ENCODE measurements at places on chromosomes 1 and 21.

GRCh38 chr1:62625415-62625814 lies 28.1 kb downstream of the ANGPTL3 start:
- no peak for DNase-seq

DNA sequence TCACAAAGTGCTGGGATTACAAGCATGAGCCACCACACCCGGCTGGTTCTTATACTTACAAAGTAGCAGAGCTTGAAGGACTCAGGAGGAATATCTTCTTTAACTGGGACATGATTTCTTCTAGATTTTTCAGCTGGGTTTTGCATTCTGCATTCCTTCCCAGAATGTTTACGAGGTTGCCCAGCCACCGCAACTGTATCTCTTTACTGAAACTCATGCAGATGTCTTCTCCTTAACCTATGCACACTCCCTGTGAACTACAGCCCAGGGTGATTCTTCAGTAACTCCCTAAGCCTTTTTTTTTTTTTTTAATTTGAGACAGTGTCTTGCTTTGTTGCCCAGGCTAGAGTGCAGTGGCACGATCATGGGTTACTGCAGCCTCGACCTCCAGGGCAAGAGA lies 8.7 kb upstream of the DOP1B start:
- DNase-seq = no peak

- DNase-seq = peak; percentile 5
These were observed 60.2 kb upstream of the PDE9A start for GRCh38 chr21:42593007-42593814.

- no peak for DNase-seq
These were observed 37.4 kb downstream of the RASSF5 start for GRCh38 chr1:206544562-206545257.

DNA sequence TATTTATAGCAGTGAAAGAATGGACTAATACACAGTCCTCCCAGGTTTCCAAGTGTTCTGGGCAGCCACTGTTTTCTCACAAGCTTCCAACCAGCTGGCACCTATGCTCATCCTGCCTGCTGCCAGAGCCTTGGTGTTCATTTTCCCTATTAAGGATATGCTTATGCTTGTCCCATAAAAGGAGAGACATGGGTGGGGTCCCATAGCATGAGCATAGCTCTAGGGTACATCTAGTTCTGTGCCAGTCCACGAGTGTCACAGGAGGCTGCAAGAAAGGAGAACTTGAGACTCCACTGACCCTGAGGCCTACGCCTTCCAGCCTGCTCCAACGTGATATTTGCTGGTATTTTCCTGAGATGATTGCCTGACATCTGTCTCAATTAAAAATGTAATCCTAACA lies 192.4 kb upstream of the PTGFR start:
- no peak for DNase-seq

- DNase-seq = peak; percentile 77
These were observed at the start of gene ST3GAL3 for GRCh38 chr1:43707190-43708001. ST3GAL3 (plus strand) TSS chr1:43707536; CDS start chr1:43736263, 28,727 bp downstream.

- DNase-seq = no peak
These were observed 107.4 kb upstream of the ZBTB40 start for GRCh38 chr1:22344329-22344630.

- peak; percentile 90 for DNase-seq
These were observed 16.0 kb downstream of the DHRS3 start for GRCh38 chr1:12601700-12602658.

Data from SW 1271 (cell line).